ENCODE measurements at places on chromosomes 11 and 22.

GRCh38 chr11:122071709-122072202 lies 44.3 kb downstream of the BLID start:
- DNase-seq, result no peak

- DNase-seq, result no peak
Measured at GRCh38 chr11:90997241-90997640, 774.4 kb upstream of the CHORDC1 start.

- DNase-seq, result no peak
Measured at GRCh38 chr11:125935618-125936199, 10.1 kb upstream of the VSIG10L2 start.

GRCh38 chr22:42860968-42861367 lies 3.9 kb upstream of the ARFGAP3 start:
- no peak for DNase-seq

GRCh38 chr22:25833091-25833490 lies 91.1 kb downstream of the MYO18B start:
- no peak for DNase-seq
